Heart right ventricle (tissue), 16 donors: ENCODE measurements at places on chromosomes 13 and 19. TPM values are rescaled to one million over a fixed set of nuclear protein-coding genes. Genes with fewer than 3 reads are reported as not detected.

The MEIS3 gene
- 0.94 TPM for total RNA-seq

The IGLON5 gene
- not detected for total RNA-seq

The MAP2K7 gene
- 23.7 TPM for total RNA-seq

The MAP4K1 gene
- total RNA-seq: 2.0 TPM

The IZUMO2 gene
- total RNA-seq: not detected

The BCL2L12 gene
- 8.8 TPM for total RNA-seq

The ACP5 gene
- total RNA-seq: 0.81 TPM

The CGB7 gene
- not detected for total RNA-seq

The CNMD gene
- total RNA-seq: not detected

The CEACAM3 gene
- 0.53 TPM for total RNA-seq

The RNF225 gene
- not detected for total RNA-seq

The YJU2 gene
- 8.4 TPM for total RNA-seq

The KCNN4 gene
- 1.3 TPM for total RNA-seq

The ODAD3 gene
- 0.64 TPM for total RNA-seq
